Activated T-cell treated with anti-CD3 and anti-CD28 coated beads, Interleukin-2, amount 50 U/mL, for 24 hours (primary cell): ENCODE measurements at places on chromosomes 7 and 10.

DNA sequence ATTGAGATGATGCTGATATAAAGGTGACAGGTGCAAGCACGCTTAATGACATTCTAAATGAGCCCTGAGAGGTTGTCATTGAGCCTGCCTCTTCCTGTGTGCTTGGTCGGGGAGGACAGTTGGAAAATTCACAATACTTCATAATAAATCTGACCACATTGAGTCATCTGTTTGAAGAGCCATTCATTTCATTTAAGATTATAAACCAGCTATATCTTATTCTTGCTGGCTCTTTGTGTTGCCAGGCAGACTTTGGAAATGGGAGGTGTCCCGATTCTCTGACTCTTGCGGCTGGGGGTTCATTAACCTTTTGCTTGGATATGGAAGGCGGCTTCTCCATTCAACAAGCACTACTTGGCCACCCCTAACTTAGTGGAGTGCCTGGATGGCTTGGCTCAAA lies 198.2 kb downstream of the FANK1 start:
- DNase-seq = no peak

GRCh38 chr7:68938151-68938550 lies 660.1 kb upstream of the AUTS2 start:
- DNase-seq = no peak

GRCh38 chr7:37770838-37771237 lies 77.6 kb upstream of the NME8 start:
- DNase-seq = no peak

DNA sequence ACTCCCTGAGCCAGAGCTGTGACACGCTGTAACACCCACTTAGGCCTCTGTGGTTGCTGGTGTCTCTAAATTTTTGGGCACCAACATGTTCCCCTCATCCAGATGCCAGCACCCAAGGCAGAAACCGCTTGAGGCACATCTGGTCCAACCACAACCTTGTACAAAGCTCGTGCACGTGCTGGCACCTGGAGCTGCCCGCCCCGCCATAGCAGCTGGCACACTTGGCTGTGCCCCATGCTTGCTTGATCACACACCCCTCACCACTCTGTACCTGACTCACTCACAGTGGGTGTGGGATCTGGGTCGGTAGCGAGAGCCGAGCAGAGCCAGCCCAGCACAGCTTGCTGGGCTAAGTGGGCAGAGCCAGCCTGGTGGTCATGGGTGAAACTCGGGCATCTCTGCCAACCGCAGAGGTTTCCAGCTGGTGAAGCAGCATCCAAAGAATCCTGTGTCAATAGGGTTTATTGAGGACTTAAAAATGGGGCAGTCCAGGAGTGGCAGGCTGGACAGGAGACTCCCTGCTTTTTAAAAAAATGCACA lies 1210.4 kb downstream of the TYW1 start:
- no peak for DNase-seq

DNA sequence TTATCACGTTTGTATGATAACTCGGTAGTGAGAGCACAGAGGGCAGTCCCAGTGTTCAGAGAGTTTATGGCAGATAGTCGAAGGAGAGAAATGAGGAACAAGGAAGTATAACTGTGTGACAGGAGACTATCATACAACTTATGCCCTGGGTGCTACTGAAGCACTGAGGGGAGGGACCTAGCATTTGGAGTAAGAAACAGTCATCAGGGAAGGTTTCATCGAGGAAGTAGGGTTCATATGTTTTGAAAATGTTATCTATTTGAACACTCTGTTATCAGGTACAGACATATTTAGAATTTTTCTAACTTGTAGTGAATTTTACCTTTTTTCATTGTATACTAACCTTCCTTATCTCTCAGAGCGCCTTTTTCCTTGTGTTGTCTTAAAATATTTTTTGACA lies 1214.4 kb upstream of the C7orf33 start:
- no peak for DNase-seq

- DNase-seq = no peak
These were observed 5.4 kb downstream of the PON2 start for GRCh38 chr7:95429241-95429990.

DNA sequence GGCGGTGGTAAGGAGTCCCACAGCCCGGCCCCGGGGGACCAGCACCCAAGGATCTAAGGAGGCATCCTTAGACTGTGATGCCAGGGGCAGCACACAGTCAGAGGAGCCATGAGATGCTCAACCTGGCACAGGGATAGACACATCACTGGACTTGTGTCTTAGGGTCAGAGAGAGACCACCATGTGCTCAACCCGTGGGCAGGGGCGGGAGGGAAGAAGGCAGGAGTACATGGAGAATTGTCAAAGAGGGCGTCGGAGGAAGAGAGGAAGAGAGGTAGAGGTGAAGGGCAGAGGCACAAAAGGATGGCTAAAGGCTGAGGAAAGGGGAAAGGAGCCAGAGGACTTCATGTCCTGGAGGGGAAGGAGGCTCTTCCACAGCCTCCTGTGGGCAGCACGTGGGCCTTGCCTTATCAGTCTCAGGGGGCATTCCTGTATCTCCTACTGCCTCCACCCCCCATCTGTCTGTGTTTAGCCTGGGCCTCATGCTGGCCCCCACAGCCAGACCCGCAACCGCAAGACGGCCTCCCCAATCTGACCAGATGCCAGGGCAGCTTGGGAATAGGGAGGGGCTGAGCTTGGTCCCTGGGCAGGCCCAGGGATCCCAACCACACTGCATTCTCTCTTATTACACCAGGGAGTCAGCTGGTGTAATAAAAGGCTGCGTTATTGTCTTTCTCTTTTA lies 2.2 kb downstream of the ADCY1 start:
- DNase-seq = no peak

GRCh38 chr10:52111101-52111891 lies 202.8 kb upstream of the DKK1 start:
- DNase-seq = no peak
